NCI-H1694 treated with DMSO at 0.1 percent for 48 hours (cell line): ENCODE measurements at places on chromosomes 3 and 15.

DNA sequence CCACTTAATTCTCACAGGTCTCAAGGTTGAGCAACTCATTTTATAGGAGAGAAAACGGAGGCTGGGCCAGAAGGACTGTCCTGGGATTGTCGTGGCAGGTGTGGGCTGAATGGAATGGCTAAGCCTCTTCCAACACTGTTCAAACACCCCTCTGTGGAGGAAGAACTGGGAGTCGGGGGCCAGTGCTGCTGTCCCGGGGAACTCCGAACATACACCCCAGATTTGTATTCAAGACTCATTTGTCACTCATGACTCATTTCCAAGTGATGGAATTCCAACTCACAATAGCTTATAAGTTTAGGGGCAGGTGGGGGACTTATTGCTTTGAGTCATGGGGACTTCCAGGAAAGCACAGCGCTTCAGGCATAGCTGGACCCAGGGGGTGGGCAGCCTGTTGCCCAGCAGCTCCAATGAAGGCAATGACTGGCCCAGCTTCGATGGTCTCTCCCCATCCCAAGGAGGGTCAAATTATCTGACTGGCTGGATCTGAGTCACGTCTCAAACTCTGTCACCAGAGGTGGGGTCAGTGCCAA lies 72.5 kb downstream of the TM2D3 start:
- no peak for DNase-seq

GRCh38 chr3:145088917-145089316 lies 1072.1 kb downstream of the PLOD2 start:
- no peak for DNase-seq

DNA sequence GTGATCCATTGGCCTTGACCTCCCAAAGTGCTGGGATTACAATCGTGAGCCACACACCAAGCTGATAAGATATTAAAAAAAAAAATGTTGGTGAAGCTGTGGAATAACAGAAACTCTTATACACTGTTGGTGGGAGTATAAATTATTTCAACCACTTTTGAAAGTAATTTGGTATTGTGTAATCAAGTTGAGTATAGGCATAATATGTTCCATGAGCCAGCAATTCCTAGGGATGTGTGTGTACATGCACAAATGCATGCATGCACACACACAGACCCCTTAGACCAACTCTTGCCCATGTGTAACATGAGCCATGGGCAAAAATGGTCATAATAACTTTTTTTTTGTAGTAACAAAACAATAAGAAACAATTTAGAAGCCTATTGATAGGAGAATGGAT lies 130.2 kb upstream of the ANKRD28 start:
- DNase-seq, result no peak

DNA sequence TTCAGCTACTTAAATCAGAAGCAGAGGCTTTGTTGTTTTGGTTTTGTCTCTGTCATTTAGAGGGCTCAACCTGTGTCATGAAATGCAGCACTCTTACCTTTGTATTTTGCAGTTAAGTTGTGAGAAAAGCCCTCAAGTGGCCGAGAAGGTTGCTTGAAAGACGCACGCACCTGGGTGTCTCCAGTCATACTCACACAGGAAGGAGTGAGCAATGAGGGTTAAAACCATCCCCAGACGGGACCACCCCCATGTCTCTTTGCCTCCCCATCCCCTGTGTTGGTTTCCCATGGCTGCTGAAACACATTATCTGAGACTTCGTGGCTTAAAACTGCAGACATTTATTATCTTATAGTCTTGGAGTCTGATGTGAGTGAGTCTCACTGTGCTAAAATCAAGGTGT lies 376.1 kb upstream of the CFAP20DC start:
- DNase-seq, result no peak

DNA sequence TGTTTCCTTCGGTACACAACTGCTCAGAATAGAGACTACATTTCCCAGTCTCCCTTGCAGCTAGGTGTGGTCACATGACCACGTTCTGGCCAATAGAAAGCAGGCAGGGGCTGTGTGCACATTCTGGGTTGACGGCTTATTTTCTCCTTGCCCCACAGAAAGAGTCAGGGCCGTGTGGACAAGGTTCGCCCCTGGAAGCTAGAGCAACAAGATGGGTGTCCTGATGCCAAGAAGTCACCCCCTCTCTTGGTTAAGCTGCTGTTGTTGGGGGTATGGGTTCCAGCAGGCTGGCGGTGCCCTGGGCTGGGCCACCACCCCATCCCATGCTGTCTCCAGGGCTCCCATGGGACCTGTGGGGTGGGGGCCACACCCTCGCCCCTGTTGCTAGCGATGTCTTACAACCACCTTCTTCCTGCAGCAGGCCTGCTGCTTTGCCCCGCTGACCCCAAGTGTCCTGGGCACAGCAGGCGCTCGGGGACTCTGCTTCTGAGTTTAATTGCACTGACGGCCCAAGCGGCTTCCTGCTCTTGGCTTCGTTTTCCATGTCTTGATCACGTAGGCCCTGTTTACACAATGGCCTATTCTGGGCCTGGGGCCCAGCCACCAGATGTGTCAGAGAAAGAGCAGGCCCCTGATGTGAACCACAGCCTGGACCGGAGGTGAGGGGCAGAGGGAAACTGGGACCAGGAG lies 24.9 kb downstream of the ABTB1 start:
- DNase-seq, result peak; percentile 97

DNA sequence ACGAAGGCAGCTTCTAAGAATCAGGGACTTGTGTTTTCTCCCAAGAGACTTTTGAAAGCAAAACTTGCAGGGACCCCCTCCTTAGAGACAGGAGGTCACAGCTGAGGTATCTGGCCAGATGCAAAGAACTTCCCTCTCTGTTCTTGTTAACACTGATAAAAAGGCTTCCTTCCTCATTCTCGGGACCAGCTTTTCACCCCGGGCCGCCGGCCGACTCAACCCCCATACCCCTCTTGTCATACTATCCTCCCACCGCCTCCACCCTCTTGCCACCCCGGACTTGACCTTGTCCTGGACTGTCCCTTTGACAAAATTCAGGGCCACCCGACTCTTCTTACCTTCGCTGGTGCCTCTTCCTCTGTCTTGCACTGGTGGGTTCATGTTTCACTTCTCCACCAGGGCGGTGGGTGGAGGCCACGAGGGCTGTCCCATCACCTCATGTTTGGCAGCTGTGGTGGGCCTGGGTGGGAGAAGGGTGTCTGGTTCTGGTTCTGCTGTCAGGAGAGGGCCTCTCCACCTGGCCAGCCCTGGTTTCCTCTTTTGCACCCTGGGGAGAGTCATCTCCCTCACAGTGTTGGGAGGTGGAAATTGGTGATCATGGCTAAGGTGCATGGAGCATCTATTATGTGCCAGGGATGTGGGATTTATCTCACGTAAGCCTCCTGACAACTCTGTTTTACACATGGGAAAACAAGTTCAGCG lies 32.5 kb downstream of the BHLHE40 start:
- no peak for DNase-seq

GRCh38 chr15:23564821-23565394 lies 566 bp upstream of the MKRN3 start:
- DNase-seq, result peak; percentile 36

DNA sequence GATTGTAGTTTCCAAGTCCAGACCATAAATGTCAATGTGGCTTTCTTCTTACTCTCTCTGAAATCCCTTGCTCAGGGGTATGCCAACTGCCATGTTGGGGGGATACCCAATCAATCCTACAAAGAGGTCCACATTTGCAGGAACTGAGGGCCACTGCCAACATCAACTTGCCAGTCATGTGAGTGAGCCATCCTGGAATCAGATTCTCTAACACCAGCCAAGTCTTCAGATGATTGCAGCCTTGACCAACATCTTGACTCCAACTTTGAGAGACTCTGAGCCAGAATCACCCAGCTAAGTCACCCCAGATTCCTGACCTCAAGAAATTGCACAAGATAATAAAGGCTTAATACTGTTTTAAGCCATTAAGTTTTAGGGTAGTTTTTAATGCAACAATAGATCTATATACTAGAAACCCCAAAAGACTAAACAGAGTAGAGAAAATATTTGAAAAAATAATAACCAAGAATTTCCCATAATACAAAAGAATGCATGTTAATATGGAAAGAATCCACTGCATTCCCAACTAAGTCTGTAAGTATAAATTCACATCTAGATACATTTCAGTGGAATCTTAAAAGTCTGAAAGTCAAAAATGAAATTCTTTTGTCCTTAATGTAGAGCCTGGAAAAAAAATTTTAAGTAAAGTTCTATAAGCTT lies 22.4 kb downstream of the ISG20 start:
- no peak for DNase-seq

- DNase-seq, result no peak
Observed at GRCh38 chr3:76177610-76178009, 392.3 kb upstream of the ZNF717 start.

GRCh38 chr3:32460031-32460749 lies 42.5 kb downstream of the CMTM6 start:
- DNase-seq, result no peak

DNA sequence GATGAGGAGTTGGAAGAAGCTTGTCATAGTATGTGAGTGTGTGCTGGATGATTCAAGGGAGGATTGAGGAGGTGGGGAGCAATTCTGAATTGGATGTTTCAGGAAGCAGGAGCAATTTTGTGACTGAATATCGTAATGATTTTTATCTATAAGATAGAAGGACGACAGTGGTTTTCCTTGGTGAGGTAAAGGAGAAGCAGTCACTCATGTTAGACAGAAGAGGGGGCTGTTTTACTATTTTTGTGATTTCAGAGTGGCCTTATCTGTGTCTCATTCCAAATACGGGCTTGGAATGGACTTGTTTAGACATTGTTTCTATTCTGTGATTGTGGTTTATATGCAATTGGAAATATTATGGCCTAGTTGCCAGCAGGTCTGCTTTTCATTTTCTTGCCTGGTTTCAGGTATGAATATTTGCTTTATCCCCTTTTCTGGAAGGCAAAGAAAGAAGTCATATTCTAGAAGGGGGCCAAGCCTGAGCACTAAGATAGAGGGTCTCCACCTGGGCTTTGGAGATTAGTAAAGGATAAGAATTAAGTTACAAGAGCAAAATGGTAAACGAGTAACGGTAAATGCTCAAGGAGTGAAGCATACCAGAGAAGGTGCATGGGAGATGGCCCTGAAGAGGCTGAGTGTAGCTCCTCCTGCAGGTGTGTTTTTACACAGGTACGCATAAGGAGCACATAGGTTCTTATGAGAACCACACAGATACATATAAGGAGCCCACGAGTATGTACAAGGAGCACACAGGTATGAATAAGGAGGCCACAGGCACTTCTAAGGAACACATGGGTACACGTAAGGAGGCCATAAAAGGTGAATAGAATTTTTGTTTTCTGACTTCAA lies 124.6 kb upstream of the KCNAB1 start:
- peak; percentile 77 for DNase-seq

DNA sequence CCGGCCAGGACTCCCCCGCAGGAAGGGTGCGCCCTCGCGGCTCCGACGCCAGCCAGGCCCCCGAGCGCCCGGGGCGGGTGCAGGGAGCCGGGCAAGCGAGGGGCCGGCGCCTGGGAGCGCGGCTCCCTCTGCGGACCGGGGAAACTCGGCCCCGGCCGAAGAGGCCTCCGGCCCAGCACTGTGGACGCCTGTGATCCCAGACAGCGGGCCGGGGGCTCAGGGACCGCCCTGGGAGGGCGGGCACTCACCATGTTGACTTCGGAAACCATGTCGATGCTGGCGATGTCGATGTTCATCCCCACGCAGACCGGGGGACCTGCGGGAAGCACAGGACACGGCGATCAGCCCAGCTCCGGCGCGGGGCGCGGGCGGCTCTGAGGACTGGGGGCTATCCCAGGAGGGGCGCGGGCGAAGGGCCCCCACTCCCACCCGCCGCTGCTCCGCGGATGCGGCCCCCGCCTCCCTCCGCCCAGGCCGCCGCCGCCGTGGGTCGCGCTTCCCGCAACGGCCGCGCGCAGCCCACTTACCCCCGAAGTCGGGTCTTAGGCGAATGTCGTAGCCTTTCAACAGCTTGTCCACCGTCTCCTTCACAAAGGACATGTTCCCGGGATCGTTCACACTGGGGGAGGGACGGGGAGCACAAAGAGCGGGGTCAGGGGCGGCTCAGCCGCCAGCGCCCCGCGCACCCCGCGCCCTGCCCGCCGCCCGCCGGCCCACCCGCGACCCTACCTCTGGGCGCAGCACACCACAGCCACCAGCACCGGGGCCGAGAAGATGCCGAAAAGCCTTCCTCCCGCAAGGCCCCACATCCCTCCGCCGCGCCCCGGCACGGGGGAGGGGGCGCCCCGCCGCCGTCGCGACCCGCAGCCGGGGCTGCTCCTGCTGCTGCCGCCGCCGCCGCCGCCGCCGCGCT lies at the start of gene GABRB3:
Gene GABRB3, minus strand, starts transcription at position 913 of the 913 bp plus-strand sequence.
- no peak for DNase-seq

DNA sequence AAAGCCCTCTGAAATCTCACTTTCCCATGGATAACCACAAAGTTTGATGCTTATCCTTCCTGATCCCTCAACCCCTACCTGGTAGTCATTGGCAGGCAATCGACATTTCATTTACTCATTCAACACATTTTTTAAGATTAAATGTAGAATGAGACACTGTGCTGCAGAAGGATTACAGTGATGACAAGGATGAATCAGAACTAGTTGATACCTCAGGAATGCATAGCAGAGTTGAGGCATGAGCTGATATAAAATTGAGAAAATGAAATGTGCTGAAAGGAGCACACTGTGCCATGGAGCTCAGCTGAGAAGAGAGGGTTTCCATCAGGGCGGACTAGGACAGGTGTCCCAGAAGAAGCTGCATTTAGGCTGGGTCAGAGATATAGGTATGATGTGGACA lies 48.9 kb upstream of the ACTL6A start:
- no peak for DNase-seq

GRCh38 chr3:132652640-132653270 lies 6.9 kb downstream of the ACAD11 start:
- no peak for DNase-seq

- DNase-seq, result no peak
Observed at GRCh38 chr15:69090197-69090948, 70.1 kb upstream of the GLCE start.

GRCh38 chr3:127775398-127776109 lies 46.8 kb downstream of the MGLL start:
- DNase-seq, result peak; percentile 69

GRCh38 chr3:193982258-193982659 lies 153.7 kb upstream of the HES1 start:
- DNase-seq, result peak; percentile 11

- DNase-seq, result no peak
Observed at GRCh38 chr3:188092648-188093047, 61.3 kb upstream of the LPP start.

GRCh38 chr15:80769829-80770705 lies 9.1 kb upstream of the CEMIP start:
- DNase-seq, result no peak

- DNase-seq, result peak; percentile 1
Observed at GRCh38 chr3:17905996-17906395, 163.6 kb upstream of the TBC1D5 start.

- DNase-seq, result no peak
Observed at GRCh38 chr3:48467110-48467454, 20.5 kb downstream of the ATRIP start.

- DNase-seq, result no peak
Observed at GRCh38 chr15:74317820-74318375, 49.5 kb downstream of the CYP11A1 start.

DNA sequence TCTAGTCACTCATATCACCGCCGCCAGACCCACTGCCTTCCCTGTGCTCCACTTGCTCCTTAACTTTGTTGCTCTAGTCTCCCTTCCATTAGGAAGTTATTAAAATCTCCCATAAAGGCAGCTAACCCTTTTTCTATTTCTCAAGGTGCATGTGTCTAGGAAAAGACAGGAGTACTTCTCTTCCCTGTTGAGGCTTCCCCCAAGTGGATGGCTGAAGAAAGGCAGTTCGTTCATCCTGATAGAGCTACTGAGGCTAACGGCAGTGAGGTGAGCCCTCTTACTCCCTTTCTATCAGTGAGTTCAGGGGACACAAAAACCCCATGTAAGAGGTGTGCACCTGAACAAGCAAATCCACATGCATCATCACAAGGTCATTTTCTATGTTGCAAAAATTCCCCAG lies 397.8 kb downstream of the IGSF11 start:
- no peak for DNase-seq

- DNase-seq, result no peak
Observed at GRCh38 chr15:40449275-40449674, 8.5 kb downstream of the BAHD1 start.
